ENCODE measurements at places on chromosomes 5 and 9.
A peak's percentile ranks its signal among the peaks of the same experiment; 100 is the strongest.

GRCh38 chr5:44536650-44537260 lies 147.5 kb upstream of the FGF10 start:
- DNase-seq = no peak

DNA sequence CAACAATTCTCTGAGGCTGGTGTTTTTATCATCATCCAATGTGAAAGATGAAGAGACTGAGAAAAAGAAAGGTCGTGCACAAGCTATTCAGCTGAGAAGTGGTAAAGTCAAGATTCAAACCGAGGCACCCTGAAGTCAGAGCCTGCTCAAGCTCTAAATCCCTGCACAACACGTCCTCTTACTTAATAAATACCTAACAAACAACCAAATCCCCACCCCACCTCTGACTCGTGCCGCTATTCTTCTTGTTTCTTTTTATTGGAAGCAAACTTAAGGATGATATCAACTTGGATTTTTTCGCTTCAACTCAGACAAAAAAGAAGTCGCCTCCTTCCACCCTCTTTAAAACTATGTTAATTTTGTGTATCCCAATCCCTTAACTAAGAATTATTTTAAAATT lies 140.2 kb downstream of the CEP120 start:
- DNase-seq = no peak

GRCh38 chr9:114098936-114099668 lies at the start of gene KIF12:
KIF12 (minus strand) TSS chr9:114099292; CDS start chr9:114099276, 16 bp downstream.
- peak; percentile 76 for DNase-seq

- DNase-seq = no peak
Measured at GRCh38 chr5:150590979-150591695, 49.3 kb upstream of the SYNPO start.

All from NCI-H510A (cell line).